ENCODE measurements at places on chromosomes 6 and 20. TPM values are rescaled to one million over a fixed set of nuclear protein-coding genes. Genes with fewer than 3 reads are reported as not detected.

DNA sequence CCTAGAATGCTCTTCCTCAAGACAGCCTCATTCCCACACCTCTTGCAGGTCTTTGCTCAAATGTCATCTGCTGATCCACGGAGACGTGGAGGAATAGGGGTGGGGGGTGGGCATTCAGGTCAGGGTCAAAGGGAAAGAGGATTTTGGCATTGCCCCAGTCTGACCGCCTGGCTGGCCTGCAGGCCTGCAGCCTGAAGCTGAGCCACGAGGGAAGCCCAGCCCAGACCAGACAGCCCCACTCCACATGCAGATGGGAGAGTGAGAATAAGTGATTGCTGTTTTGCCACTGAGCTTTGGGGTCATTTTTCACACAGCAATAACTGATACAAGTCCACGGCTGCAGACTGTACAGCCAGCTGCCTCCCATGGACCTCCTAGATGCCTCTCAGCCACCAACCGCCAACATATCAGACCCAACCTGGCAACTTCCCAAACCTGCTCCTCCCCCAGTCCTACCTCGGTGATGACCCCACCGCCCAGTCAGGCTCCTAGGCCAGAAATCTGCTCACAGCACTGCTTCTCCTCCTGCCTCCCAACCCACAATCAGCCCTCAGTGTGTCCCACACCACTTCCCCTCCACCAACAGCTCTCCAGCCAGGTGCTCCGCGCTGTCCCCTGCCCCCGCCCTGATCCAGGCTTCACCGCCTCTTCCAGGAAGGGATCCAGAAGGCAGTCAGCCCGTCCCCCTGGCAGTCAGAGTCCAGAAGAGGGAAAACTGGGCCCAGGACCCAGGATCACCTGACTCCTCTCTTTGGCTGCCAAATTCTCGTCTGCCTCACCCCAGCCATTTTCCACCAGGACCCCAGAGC is 14.0 kb downstream of the KIAA1755 start:
- H3K36me3 ChIP-seq = no peaks in the 10 kb centered on the region
- H3K27me3 ChIP-seq = no peaks in the 10 kb centered on the region
- no peak for DNase-seq
- no peak overlapping the region for H3K27ac ChIP-seq
- H3K4me3 ChIP-seq = no peak overlapping the region

DNA sequence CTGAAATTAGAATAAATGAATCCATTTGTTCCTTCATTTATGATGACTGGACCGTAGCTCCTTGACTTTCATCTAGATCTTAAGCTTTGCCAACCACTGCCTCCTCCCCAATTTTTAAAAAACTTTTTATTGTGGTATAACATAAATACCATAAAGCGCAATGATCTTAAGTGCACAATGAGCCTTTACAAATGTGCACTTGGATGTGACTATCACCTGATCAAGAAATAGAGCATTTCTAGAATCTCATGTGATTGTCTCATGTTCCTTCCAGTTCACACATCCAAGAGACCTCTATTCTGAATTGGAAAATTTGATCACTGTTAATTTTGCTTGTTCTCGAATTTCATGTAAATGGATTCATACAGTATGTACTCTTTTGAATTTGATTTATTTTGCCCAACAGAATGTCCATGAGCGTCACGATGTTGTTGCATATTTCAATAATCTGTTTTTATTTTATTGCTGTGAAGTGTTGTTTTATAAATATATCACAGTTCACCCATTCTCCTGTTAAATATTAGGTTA is 442.2 kb downstream of the CDKAL1 start:
- no peaks in the 10 kb centered on the region for H3K4me1 ChIP-seq
- DNase-seq = no peak
- H3K36me3 ChIP-seq = no peaks in the 10 kb centered on the region
- H3K27me3 ChIP-seq = no peaks in the 10 kb centered on the region
- H3K27ac ChIP-seq = no peak overlapping the region

- no peak overlapping the region for H3K4me3 ChIP-seq
- no peaks in the 10 kb centered on the region for H3K27me3 ChIP-seq
- DNase-seq = no peak
- no peaks in the 10 kb centered on the region for H3K4me1 ChIP-seq
- H3K36me3 ChIP-seq = no peaks in the 10 kb centered on the region
- H3K27ac ChIP-seq = no peak overlapping the region
Measured at GRCh38 chr6:47621838-47622449, 76.4 kb upstream of the ADGRF4 start.

- no peak overlapping the region for H3K4me3 ChIP-seq
- H3K36me3 ChIP-seq = no peaks in the 10 kb centered on the region
- H3K27me3 ChIP-seq = peaks cover 53% of the 10 kb centered on the region
- no peak for DNase-seq
- no peak overlapping the region for H3K27ac ChIP-seq
- no peaks in the 10 kb centered on the region for H3K4me1 ChIP-seq
Measured at GRCh38 chr20:57267158-57267821, 849 bp upstream of the BMP7 start.

- DNase-seq = no peak
- no peaks in the 10 kb centered on the region for H3K36me3 ChIP-seq
- no peaks in the 10 kb centered on the region for H3K27me3 ChIP-seq
- no peak overlapping the region for H3K4me3 ChIP-seq
Measured at GRCh38 chr20:15320941-15321340, 983.5 kb upstream of the FLRT3 start.

- no peak overlapping the region for H3K4me3 ChIP-seq
- H3K4me1 ChIP-seq = no peaks in the 10 kb centered on the region
- H3K27ac ChIP-seq = no peak overlapping the region
Measured at GRCh38 chr6:70629929-70630328, 37.8 kb upstream of the SMAP1 start.

- H3K4me3 ChIP-seq = no peak overlapping the region
- no peaks in the 10 kb centered on the region for H3K4me1 ChIP-seq
- no peaks in the 10 kb centered on the region for H3K36me3 ChIP-seq
- no peak for DNase-seq
Measured at GRCh38 chr20:16415071-16416053, 157.9 kb downstream of the KIF16B start.

CNKSR3 gene
- total RNA-seq = 2.1 TPM
